ENCODE measurements at places on chromosomes 3 and 15.

DNA sequence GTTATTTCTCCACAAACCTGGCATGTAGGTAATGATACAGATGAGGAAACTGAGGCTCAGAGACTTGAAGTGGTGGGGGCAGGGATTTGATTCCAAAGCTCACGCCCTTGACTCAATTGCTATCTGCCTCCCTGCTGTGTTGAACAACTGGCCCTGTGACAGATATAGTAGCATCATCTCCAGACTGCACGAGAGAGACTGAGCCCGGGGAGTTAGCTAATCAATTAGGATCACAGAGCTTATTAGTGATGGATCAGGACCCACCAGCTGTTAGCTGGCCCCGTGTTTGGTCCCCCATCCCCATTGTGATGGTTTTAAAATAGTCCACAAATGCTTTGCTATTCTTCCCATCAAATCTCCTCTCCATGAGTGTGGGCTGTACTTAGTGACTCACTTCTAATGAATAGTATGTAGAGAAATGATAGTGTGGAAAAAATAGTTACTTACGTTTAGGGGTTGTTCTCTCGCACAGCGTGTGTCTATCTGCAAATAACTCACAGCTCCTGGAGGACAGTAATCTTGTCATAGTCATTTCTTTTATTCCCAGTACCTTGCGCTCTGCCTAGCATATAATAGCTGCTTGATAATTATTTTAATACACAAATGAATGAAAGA is 74.4 kb upstream of the KLF13 start:
- no peak for DNase-seq

GRCh38 chr3:135034891-135035440 is 239.9 kb downstream of the EPHB1 start:
- no peak for DNase-seq

DNA sequence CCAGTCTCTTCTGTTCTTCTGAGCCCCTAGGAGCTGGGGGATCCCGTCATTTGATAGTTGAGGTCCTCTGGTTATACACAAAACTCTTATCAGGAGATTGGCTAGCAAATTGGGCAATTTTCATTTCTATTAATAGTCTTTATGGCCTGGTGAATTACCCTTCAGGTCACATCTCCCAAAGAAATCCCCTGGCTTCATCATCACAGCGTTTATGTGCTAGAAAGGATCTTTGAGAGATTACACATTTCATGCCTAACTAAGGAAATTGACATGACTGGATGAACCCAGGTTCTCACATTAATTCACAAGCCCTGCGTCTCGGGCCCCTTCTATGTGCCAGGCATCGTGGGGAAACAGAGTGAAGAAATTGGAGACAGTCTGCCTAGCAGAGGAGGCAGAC is 227.4 kb upstream of the PROK2 start:
- no peak for DNase-seq

- DNase-seq, result no peak
Observed at GRCh38 chr3:192642651-192643050, 84.7 kb downstream of the FGF12 start.

DNA sequence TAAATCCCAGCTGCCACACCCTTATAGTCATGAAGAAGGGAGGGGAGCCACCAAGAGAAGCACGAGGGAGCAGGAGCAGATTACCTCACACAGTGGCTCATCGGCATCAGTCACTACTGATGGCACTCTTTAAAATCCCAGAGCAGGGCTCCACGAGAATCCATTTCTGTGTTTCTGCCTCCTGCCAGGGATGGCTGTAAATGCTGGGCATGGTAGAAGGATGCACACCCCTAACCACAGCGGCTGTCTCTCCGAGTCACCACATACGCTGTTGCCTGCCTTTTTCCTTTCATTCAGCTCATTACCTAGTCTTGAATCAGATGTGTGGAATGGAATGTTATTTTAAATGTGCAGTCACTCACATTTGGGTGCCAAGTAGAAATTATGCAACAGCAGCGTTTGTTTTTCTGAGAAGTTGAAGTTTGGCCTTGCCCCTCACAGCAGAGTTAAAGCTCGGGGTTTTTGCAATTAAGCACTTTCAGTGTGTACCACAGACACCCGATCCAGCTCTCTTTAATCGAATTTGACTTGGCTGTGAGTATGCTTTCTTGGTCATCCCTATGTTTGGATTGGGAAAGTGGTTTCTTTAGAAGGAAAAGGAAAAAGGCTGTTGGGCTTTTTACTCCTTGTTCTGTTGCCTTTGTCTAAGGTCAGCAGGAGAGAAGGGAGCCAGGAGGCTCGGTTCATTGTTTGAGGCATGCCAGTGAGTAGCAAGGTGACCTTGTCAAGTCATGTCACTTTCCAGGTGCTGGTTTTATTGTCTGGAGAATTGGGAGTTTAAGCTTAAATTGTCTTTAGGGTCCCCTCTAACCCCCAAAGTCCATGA is 284.2 kb upstream of the TPM1 start:
- no peak for DNase-seq

DNA sequence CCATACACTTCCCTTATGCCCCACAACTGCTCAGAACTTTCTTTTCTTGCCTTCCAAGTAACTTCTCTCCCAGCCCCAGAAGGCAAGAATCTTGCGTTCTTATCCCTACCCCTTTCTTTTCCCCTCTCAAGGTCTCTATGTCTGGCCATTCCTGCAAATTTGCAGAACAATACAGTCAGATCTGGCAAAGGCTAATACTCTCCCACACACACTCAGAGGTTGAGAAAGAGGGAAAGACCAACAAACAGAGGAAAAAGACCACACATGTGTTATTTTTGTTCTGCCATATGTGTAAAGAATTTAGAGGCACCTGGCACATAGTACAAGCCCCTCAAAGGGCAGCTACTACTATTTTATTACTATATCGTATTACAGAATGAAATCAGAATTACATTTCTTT is 25.7 kb downstream of the GJD2 start:
- no peak for DNase-seq

GRCh38 chr3:106185949-106186348 is 317.1 kb upstream of the CBLB start:
- DNase-seq, result no peak

- peak; percentile 41 for DNase-seq
Observed at GRCh38 chr3:15557511-15557946, 36.0 kb upstream of the COLQ start.

GRCh38 chr15:68592544-68592943 is 13.8 kb downstream of the CORO2B start:
- no peak for DNase-seq

DNA sequence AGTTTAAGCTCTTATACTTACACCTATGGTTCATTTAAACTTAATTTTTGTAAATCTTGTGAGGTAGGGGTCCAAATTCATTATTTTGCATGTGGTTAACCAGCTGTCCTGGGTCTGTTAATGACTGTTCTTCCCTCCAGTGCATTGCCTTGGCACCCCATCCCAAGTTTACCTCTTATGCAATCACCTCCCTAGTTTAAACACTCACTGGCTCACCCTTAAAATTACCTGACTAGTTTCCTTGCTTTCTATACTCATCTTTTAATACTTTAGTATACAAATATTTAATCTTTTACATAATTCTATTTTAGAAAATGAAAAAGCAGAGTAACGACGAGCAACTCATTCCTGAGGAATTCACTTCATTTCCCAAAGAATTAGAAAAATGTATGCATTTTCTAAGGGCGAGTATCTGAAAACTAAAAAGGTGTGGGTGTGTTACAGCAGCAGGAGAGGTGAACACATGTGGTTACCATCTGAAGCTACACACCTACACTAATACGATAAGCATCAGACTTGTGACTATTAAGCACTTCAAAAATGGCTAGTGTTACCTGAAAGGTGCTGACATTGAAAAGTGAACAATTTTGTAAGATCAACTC is 33.7 kb downstream of the TJP1 start:
- no peak for DNase-seq

DNA sequence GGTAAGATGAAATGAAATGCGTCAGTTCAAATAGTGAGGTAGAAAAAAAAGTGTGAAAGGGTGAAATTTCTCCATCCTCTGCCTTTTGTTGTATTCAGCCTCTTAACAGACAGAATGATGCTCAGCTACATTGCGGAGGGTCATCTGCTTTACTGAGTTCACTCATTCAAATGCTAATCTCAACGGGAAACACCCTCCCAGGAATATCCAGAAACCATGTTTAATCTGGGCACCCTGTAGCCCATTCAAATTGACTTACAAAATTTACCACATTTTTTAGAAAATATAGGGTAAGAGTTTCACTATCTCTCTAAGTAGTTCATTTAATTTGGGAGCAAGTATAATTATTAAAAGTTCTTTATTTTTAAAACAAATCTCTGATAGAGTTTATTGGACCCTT is 42.9 kb downstream of the C3orf38 start:
- DNase-seq, result no peak

DNA sequence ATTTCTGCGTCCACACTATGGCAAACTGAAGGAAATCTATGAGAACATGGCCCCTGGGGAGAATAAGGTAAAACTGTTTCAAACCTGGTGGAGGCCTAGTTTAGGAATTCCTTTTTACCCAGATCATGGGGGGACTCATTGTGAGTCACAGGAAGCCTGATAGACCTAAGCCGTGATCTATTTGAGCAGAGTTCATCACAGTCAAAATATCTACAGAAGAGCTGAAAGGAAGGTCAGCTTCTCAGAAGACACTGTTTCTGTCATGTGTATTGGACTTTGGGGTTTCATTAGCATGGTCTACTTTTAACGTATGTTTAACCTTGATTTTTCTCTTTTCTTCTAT is 1.3 kb downstream of the PSMD2 start:
- DNase-seq, result no peak

DNA sequence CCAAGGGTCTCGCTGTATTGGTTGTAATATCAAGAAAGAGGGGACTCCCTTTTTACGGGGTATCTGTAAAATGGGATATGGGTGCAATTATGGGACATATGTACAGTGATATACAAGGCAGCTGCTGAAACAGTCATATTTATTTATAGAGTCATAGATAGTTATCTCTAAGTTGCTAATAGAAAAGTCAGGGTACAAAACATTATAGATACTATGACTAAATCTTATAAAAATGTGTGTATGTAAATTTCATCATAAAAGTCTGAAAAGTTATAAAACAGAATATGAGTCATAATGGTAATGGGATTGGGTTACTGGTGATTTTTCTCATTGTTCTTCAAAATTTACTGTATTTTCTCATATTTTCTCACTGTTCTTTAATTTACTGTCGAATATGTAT is 344.9 kb upstream of the SLCO3A1 start:
- no peak for DNase-seq

DNA sequence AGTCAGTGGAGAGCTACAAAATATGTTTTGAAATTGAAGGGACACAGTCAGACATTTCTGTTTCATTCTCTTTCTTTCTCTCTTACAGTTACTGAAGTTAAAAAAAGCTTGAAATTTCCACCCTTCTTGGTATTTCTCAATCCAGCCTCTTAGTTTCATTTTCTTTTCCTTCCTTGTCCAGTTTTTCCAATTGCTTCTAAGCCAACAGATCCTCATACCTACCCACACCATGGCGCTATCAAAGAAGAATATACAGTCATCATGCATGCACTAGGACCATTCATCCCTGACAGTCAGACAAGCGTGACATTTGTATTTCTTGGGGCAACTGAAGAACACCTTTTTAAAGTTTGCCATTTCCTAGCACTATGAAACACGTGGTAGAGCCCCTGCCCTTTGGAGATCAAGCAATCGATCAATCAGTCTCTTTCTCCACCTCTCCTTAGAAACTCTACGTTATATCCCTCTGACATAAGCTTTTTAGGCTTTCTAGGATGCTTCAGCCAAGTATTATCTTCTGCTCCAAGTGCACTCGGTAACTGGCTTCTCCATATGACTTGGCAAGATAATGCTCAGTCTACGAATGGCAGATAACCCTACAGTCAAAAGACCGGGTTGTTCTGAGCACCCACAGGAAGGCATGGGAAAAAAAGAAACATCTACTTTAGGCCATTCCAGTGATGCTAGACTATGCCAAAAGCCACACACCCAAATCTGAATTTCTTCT is 65.4 kb downstream of the FBN1 start:
- DNase-seq, result no peak

DNA sequence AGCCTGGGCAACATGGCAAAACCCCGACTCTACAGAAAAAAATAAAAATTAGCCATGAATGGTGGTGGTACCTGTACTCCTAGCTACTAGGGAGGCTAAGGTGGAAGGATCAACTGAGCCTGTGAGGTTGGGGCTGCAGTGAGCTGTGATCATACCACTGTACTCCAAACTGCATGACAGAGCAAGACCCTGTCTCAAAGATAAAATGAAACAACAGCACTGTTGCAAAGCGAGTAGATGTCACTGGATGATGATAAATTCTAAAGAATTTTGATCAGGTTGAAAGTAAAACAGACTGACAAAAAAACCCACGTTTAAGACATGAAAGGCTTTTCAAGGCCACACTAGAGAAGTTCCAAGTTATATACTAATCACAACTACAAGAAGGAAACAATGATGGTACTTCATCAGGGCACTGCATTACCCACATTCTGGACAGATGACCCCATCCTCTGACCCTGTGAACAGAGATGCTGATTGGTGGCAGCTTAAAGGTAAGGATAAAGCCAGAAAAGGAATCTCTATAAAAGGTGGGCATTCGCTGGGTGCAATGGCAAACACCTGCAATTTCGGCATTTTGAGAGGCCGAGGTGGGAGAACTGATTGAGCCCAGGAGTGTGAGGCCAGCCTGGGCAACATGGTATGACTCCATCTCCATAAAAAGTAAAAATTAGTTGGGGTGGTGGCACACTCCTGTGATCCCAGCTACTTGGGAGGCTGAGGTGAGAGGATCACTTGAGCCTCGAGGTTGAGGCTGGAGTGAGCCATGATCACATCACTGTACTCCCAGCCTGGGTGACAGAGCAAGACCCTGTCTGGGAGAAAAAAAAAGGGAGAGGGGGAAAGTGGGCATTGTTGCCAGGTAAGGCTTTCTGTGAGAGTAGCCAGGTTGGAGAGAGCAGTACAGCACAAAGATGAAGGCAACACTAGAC is 59.2 kb downstream of the TBL1XR1 start:
- no peak for DNase-seq

DNA sequence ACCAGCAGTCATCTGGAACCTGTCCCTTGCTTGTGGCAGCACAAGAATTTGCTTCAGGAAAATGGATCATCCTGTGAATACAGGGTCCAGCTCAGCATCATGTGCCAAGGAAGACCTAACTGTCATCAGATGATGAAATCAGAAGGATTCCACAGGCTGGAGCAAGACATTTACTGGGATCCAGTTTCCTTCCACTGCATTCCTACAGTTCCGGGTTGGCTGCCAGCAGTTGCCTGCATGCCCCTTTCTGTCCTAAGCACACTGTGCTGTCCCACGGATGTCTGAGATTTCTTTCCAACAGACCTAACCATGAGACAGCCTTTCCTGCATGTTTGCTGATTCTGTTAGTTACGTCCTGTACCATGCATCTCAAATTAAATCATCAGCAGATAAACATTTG is 140.7 kb downstream of the IMPG2 start:
- DNase-seq, result no peak

GRCh38 chr3:194760494-194761137 is 74.9 kb downstream of the FAM43A start:
- no peak for DNase-seq

- no peak for DNase-seq
Observed at GRCh38 chr3:31412832-31413231, 119.9 kb upstream of the STT3B start.

- DNase-seq, result no peak
Observed at GRCh38 chr3:52555056-52555455, 18.7 kb downstream of the UQCC5 start.

GRCh38 chr15:84643838-84644237 is 10.2 kb downstream of the WDR73 start:
- DNase-seq, result no peak

- no peak for DNase-seq
Observed at GRCh38 chr15:43529587-43530345, 12.4 kb downstream of the MAP1A start.

GRCh38 chr15:82178061-82178460 is 84.5 kb downstream of the EFL1 start:
- DNase-seq, result no peak
